ENCODE measurements at places on chromosomes 2 and 18.

DNA sequence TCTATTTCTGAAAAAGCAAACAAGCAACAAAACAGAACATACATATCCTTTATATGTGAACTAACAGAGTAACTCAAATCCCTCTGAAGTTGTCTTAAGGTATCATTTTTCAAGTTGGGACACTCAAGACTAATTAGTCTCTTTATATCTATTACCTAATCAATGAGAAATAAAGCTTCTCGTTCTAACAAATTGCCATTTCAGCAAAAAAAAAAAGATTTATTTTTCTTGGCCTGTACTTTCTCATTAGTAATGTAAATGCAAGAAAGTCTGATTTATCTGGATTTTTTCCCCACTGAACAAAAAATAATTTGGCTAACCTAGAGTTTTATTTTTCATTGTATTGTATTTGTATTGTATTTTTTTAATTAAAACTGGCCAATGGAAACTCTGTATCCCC, 176.1 kb upstream of the NOL4 start:
- DNase-seq, result no peak

DNA sequence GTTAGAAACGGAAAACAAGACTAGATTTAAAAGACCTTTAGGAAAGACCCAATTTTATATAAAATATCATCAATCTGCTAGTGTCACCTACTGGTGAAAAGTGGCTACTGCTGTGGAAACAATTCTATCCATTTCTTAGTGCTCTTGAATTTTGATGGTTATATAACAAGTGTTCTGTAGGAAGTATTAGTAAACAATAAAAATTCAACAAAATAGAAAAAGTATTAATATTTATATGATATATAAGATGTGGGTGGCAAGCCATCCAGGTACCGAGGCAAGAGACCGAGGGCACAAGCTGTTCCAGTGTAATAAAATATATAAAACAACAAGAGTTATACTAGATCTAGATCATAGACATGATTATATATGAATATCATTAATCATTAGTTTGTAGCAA, 6.2 kb upstream of the TMEM87B start:
- peak; percentile 74 for DNase-seq

DNA sequence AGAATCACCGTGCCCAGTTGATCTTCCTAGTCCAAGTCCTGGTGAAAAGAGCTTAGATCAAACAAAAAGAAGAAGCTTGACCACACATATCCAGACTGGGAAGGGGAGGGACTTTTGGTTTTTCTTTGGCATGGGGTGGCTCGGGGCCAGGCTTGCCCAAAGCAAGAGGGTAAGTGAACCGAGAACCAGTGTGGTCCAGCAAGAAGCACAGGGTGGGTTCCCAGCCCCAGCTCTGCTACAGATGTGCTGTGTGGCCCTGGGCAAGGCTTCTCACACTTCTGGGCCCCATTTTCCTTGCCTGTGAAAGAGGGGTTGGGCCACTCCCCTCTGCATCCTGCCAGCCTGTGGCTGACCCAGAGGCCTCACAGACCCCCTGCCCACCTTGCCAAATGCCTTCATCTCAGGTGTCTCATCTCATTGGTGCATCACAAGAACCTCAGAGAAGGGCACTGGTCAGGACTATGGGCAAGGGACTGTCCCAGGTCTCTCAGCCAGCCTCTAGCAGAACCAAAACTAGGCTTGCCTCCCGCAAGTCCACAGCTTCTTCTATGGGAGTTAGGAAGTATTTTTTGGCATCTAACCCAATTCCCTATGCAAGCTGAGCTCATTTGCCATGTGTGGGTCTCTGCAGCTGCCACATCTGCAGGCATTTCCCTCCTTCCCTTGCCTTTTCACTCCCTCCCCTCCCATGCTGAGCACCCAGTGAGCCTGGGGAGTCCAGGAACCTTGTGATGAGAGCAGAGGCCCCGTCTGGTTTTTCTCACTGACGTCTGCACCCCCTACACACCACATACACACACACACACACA, 6.9 kb downstream of the ATP6V1B1 start:
- DNase-seq, result no peak

DNA sequence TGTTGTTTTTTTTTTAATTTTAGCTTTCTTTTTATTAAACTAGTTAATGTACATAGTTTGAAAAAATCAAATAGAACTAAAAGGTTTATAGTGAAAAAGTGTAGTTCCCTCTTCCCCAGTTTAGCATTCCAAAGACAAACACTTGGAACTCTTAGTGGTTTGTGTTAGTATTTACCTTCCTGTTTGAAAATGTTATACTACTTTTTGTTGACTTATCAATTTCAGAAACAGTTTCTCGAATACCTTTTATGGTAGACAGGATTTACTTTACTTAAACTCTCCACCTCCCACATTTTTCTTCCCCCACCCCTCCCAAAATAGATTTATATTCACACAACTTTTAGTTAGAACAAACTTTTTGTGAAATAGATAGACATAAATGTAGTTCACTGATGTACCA, 26.7 kb downstream of the PLEKHA3 start:
- no peak for DNase-seq

- DNase-seq, result no peak
Measured at GRCh38 chr2:147430408-147430807, 414.4 kb upstream of the ACVR2A start.

DNA sequence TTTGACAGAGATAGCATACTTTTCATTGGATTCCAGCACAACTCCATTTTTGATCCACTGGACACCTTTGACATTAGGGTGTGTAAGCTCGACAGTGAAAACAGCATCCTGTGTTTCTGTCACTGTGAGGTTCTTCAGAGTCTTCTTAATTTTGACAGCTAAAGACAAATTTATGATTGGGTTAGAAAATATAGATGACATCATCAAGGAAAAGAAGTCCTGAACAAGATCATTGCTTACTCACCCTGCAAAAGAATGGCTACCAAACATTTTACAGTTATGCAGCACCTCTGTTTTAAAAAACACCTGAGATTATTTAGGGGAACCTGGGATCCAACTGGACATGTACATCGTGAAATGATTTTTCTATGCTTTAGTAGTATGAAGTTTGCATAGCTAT, 36.7 kb downstream of the TTN start:
- no peak for DNase-seq

DNA sequence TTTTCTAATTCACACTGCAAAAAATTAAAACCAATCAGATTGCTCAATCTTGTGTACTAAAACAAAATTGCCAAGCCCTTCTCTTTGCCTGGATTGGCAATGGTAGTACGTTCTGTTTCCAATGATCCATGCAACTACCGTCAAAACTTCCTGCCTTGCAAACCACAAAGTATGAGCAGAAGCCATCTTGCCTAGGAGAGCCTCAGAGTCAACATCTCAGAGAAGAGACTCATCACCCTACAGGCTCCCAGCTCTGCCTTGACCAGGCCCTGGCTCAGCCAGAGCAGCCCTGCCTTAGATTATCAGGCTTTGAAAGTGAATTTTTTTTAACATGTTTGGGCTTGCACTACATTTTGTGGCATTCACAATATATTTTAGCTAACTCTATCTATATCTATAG, 574.1 kb downstream of the SATB2 start:
- no peak for DNase-seq

GRCh38 chr2:138960191-138960590, 180.0 kb upstream of the NXPH2 start:
- DNase-seq, result no peak

GRCh38 chr2:16224298-16225045, 284.1 kb downstream of the MYCN start:
- no peak for DNase-seq

GRCh38 chr2:221616561-221616960, 44.5 kb upstream of the EPHA4 start:
- DNase-seq, result no peak

- DNase-seq, result no peak
Measured at GRCh38 chr2:138201286-138201685, 237.0 kb downstream of the HNMT start.

DNA sequence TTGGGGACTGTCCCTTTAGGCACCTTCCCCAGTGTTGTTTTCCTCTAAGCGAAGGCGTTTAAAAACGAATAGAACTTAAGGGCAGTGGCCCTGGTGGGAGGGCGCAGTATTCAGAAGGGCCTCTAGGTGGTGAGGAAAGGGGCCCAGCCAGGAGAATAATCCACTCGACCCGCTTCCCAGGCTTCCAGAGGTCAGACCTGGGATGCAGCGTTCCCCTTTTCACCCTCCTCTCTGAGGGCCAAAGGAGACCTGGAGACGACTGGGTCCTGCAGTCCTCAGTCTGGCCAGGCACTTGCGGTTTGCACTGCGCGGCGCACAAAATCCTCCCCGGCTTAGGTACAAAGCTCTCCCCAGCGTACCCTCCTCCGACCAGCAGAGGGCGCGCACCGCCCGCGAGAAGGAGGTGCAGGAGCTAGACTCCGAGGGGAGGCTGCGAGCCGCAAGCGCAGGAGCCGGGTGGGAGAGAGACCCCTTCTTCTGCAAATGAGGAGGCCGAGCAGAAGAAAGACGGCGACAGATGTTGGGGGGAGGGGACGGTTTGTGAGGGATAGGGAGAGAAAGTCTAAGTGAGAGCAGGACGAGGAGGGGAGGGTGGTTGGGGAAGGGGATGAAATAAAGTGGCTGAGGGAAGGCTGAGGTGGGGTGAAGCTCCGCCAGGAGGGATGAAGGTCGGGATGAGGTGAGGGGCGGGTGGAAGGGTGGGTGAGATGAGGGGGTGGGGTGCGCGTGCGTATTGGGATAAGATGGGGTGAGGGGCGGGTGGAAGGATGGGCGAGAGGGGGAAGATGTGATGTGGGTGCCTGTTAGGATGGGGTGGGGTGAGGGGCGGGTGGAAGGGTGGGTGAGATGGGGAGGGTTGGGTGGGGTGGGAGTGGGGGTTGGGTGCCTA, 4.9 kb downstream of the FEV start:
- DNase-seq, result peak; percentile 84

DNA sequence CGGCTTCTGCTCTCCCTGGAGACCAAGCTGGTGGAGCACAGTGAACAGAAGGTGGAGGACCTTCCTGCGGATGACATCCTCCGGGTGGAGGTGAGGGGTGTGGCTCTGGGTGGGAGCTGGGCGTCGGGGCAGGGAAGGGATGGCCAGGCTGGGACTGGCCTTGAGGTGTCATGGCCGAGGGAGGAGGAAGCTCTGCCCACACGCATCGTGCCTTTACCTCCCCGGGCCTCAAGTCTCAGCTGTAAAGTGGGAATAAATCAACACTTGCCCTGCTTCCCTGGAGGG, 98.2 kb downstream of the DYSF start:
- no peak for DNase-seq

GRCh38 chr2:144414324-144414845, 105.5 kb downstream of the ZEB2 start:
- peak; percentile 20 for DNase-seq

- no peak for DNase-seq
Measured at GRCh38 chr2:9704600-9704999, 73.8 kb upstream of the YWHAQ start.

GRCh38 chr2:142585785-142586184, 291.7 kb upstream of the KYNU start:
- no peak for DNase-seq

DNA sequence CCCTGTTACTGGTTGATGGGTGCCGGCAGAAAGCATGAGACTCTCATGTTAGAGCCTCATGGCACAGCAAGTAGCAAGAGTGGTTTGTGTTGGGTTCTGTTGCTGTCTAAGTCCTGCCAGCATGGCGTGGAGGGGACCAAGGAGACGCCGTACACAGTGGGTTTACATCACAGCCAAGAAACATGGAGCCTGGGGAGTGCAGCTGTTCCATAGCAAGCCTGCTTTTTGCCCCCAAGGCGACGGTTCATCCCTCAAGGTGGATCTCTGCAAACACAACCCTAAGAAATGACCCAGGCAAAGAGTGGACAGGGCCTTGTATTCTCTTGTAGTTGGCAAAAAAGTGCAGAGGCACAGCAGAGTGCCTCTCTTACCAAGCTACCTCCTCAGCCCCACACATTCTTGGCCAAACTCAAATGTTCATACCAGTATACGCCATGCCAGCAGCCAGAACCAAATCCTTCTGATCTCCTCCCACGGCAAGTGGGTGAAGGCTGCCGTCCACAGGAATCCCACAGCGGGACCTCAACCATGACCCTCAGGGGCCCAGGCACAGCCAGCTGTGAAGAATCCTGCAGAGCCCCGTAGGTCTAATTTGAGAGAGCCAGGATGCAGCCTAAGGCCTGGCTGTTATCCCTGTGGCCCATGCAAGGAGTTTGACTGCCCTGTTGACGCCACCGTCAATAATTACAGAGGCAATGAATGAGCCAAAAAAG, 19.0 kb downstream of the SNED1 start:
- no peak for DNase-seq

GRCh38 chr18:331221-331821, 63.5 kb upstream of the THOC1 start:
- no peak for DNase-seq

DNA sequence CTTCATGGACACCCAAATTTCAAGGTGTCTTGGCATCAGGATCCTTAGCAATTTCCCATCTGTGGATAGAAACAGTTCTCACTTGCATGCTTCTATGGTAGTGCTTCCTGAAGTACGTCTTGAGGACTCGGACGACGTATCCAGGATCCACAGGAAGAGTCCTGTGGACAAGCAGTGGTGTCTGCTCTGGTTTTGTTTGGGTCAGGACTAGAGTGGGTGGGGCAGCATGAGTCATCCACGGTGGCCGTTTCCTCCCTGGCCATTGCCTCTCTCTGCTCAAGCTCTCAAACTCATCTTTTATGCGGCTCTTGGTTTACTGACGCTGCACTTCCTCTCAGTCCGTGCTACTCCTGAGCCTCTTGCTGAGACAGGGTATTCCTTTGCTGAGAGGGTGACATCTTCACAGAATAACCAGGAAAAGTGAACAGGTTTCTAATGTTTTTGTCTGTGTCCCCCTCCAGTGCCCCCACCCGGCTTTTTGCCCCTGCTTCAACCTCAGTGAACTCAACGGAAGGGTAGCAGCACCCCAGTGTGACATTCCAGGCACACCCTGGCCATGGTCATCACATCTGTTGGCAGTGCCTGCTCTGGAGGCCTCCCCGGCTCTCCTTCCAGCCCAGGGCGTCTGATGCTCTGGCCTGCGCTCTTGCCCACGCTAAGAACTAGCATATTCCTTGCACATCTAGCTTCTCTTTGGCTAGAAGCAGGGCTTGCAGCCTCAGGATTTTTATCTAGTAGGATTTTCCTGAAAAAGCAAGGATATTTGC, 62.2 kb downstream of the ARMC9 start:
- no peak for DNase-seq

- DNase-seq, result no peak
Measured at GRCh38 chr2:177432703-177433102, 40.1 kb downstream of the AGPS start.

- DNase-seq, result no peak
Measured at GRCh38 chr2:30393510-30393909, 53.5 kb upstream of the LCLAT1 start.

DNA sequence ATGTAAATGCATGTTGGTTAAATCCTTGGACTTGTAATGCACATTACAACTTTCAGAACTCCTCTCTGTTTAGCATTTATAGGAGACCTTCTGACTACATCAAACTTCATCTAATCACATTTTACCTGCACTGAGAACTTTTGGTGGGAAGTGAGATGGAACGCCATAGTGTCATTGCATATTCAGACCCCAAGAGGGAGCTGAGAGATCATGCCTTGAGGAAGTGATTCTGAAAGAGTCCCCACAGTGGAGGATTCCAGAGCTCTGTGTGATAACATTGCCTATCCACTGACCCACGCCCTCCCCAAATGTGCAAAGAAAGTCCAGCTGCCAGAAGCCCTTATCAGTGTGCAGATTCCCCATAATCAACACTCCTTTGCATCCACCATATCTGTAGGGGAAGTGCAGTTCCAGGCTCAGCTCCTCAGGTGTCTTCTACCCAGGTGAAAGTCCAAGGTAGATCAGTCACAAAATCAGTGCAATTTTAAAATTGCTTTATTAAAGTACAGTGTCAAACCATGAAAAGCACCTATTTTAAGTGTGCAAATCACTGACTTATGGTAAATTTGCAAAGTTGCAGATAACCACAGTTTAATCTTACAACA, 212.4 kb downstream of the RPIA start:
- peak; percentile 14 for DNase-seq
